ENCODE measurements at places on chromosomes 16 and 17.

DNA sequence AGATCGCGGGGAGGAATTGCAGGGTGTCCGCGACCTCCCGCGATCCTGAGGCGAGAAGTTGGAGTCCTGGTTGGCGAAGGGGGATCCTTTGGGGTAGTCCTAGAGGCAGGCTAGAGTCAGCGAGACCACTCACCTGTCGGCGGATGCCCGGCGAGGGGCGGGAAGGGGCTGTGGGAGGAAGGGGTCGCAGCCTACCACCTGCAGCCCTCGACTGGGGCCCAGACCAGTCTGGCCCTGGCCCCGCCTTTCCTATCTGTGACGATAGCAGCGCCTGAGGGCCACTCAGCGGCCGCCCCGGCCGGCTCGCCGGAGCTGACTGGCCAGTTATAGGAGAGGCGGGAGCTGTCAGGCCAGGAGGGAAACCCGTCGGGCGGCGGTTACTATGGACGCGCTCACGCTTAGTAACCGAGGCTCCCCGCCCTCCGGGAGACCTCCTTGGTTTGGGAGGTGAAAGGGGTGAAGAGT is at the start of gene TEKT3:
TEKT3 (minus strand) TSS at position 213 of the 465 bp plus-strand sequence. CDS start 10,012 bp downstream, outside the sequence.
- DNase-seq, result peak; percentile 52

DNA sequence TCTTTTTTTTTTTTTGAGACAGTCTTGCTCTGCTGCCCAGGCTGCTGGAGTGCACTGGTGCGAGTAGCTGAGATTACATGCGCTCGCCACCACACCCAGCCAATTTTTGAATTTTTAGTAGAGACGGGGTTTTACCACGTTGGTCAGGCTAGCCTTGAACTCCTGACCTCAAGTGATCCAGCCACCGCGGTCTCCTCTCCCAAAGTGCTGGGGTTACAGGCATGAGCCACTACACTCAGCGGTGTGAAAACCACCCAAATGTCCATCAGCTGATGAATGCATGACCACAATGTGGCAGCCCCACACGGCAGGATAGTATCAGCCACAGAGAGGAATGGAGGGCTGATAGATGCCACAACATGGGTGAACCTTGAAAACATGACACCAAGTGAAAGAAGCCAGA is 2.1 kb downstream of the P2RX5 start:
- no peak for DNase-seq

DNA sequence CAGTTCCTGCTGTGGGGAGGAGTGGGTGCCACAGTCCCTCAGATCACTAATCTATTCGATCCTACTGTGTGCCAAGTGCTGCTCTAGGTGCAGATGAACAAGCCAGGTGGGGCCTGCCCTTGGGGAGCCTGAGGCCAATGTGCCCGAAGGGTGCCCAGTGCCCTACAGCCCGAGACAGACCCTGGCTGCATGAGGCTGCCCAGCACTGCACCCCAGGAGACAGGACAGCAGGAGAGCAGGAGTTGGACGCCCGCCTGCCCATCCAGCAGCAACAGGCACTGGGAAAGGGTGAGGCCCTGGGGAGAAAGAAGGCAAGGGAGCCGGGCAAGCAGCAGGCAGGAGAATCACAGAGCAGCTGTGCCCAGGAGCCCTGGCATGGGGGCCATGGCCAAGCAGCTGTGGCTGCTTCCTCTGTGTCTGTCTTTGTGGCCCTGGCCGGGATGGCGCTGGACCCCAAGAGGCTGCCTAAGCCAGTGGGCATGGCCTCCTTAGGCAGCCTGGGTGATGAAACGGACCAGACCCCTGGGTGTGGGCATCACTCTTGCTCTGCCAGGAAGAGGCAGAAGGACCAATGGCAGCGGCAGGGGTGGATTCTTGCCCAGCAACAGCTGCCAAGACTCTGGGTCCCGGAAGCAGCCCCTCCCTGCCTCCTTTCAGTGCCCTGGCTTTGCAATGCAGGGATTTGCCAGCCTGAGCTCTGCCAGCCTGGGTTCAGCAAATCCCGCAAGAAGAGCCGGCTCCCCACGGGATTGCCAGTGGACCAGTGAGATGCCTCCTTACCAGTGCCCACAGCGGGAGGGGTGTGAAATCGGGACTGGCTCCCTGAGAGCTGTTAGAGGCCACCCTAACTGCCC is 179.6 kb upstream of the TNRC6C start:
- no peak for DNase-seq

DNA sequence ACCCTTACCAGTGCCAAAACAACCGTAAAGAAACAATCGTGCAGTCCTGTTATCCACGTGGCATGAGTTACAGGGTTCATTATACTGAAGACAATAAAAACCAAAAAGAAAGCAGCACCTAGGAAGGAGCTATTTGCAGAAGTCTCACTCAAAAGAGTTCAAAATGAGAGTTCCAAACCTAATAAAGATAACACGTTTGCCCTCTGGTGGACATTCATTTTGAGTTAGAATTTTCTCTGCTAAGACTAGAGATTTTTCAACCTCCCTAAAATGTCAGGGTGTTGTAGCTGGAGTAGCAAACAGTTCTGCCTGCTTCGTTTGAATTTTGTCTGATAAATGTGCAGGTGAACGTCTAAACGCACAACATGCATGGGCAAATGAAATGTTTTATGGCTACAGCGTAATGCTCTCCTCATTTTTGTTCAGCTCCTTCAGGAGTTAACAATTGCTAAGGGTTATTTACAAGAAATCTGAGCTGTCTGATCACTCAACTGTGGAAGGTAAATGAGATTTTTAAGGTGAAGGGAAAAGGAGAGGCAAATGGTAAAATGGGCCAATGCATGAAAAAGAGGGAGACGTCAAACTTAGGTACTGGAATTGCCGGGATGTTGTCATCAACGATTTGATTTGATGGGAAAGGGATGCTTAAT is 1067.9 kb upstream of the EEF2KMT start:
- DNase-seq, result no peak

- no peak for DNase-seq
Observed at GRCh38 chr16:82044585-82044911, 9.5 kb downstream of the HSD17B2 start.

GRCh38 chr17:44247440-44247841 is 20.5 kb downstream of the SLC4A1 start:
- DNase-seq, result no peak

DNA sequence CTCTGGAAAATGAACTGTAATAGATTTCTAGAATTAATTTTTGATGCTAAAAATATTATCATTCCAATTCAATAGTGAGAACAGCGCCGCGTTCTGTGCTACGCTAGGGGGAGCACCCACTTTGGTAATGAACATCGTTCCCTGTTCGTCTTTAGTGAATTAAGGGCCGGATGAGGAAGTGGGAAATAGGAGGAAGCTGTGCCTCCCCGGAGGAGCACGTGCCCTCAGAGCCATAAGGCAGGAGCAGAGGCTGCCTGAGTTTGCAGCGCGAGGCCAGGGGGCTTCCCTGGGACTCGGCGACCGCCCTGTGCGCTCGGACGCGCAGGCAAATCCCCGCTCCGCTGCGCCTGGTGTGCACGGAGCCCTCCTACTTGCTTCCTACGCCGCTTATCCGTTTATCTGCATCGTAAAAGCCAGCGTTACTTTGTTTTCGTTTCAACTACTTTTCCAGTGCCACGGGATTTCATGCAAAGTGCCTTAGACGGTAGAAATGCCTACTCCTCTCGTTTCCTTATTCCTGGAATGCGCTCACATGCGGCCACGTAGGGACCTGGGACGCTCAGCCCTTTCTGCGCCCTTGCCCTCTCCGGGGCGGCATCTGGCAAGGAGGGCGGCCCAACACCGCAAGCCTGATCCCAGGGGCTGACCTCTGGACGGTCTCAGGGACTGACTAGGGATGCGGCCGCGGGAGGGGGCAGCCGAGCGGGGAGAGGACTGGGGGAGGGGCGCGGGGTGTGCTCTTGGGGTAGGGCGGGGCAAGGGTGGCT is 76.4 kb downstream of the KCNJ12 start:
- DNase-seq, result no peak

DNA sequence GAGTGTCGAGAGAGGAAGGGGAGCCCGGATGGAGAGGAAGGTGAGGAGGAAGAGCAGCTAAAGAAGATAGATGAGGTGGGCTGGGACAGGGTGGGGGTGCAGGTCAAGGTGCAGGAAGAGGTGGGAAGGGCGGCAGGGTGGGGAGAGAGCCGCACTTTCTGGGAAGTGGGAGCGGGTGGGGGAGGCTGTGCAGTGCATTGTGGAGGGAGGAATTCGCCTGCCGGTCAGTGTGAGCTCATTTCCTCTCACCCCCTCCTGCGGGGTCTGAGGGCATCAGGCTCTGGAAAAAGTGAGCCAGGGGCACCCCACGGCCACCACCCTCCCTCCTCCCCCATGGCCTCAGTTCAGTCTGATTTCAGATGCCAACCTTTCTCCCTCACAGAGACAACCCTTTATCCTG is 2.5 kb upstream of the ARHGAP23 start:
- no peak for DNase-seq

DNA sequence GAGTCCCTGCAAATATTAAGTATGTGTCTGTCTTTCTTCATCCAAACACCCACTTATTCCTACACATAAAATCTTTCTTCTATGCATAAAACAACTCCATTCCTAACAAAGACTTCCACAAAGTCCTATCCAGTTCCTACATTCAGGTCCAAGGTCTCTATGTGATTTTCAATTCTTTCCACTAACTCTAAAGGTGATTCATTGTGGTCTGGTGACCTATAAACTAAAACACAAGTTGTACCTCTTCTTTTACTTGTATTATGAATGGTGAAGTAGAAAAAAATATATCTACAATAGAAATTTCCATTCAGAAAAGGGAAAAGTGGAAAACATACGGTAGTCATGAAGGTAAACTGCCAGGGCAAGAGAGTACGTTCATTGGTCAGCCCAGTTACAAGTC is 56.6 kb downstream of the USP32 start:
- no peak for DNase-seq

DNA sequence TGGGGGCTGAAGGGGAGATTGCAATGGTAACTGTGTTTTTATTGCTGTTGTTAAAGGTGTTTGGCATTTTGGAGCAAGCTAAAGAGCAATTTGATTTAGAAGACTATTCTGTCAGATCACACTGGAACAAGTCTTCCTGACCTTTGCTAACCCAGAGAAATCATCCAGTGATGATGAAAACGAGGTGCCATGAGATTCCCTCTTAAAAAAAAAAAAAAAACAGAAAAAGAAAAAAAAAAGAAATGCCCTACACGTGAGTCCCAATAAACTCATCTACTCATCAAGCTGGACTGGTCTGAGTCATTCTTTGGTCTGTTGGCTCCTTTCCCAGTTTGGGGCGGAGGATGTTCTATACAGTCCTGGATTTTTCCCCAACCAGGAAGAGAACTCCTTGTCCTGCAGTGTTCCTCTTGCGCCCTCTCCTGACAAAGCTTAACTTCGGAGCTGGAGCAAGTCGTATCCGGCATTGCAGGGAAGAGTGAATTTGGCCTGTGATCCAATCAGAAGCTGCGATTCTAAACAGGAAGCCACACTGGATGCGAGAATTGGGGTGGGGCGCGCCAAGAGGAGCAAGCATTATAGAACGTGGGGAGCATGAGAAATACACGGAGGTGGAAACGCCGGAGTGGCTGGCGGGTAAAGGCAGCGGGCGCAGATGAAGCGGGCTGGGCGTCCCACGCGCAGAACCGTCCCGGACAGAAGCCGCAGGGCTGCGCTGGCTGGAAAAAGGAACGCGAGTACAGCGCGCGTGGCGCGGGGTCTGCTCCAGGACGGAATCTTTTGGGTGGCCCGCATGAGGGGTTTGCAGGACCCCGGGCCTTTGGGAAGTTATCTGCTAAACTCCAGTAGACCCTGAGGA is 22.4 kb upstream of the CRYM start:
- peak; percentile 99 for DNase-seq

DNA sequence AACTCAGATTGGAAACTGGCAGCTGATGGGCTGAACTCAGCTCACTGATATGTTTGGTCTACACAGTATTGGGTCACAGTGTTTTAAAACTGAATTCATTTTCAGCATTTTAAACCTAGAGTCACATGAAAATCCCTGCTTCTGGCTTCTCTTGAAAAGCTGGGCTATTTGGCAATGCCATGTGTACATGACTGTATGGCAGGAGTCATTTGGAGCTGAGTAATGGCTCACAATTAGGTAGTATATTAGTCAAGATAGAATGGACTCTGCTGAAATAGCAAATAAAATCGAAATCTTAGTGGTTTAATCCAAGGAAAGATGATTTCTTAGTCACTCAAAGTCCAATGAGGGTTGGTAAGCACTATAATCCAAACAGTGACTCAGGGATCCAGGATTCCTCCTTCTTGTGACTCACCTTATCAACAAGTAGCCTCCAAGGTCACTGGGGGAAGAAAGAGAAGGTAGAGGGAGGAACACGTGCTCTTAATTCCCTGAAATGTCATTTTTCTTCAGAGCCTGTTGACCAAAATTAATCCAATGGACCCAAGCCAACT is 13.9 kb upstream of the PMP22 start:
- DNase-seq, result peak; percentile 33

DNA sequence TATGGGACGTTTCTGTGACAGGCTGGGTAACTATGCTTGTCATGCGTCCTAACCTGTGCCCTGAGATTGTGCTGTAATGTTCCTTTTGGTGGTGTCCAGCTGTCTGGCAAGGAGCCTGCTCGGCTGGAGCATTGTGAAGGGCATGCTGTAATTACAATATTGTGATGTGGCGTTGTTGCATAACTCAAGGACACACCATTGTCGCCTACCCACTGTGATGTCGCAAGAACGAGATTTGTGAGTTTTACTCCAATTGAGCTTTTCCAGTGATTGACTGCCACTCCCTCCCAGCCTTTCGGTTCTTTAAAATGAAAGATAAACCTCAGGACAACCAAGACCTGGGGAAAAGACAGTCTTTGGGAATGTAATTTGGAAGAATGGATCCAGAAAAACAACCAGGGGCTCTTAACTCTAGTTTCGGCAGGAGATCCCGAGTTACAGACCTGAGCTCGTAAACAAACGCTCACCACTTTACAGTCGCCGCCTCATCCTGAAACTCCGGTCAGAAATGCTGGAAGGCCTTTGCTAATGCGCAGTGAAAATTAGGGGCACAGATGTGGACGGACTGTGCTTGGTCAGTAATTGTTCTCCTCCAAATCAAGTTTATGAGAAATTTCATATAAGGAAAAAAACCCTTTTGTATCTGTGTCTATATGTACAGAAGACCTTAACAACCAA is 1.3 kb downstream of the ZNF750 start:
- peak; percentile 6 for DNase-seq

DNA sequence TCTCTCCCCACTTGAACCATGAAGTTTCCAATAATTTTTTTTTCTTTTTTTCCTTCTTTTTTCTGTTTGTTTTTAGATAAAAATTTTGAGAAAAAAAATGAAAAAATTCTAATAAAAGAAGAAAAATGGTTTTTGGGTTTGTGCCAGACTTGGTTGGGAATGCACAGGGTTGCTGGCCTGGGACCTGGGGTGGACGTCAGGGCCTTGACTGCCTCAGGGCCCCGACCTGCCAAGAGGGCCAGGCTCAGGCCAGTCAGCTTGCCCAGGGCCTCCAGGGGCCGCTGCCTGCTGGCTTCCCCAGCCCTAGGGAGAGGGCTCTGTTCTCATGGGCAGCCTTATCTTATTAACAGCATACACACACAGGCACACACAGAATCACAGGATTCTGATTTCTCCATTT is 6.5 kb downstream of the TBX6 start:
- no peak for DNase-seq

- DNase-seq, result no peak
Observed at GRCh38 chr17:948284-948852, 31.2 kb downstream of the NXN start.
